T-helper 17 cell (primary cell): ENCODE measurements at places on chromosomes 5 and 9. TPM values are rescaled to one million over a fixed set of nuclear protein-coding genes. Genes with fewer than 3 reads are reported as not detected.
A peak's percentile ranks its signal among the peaks of the same experiment; 100 is the strongest.

- no peak overlapping the region for H3K4me3 ChIP-seq
- H3K36me3 ChIP-seq = no peaks in the 10 kb centered on the region
- H3K27me3 ChIP-seq = no peaks in the 10 kb centered on the region
- H3K27ac ChIP-seq = no peak overlapping the region
- no peak for DNase-seq
These were observed 296.9 kb downstream of the ADGRV1 start for GRCh38 chr5:90855296-90856010.

DNA sequence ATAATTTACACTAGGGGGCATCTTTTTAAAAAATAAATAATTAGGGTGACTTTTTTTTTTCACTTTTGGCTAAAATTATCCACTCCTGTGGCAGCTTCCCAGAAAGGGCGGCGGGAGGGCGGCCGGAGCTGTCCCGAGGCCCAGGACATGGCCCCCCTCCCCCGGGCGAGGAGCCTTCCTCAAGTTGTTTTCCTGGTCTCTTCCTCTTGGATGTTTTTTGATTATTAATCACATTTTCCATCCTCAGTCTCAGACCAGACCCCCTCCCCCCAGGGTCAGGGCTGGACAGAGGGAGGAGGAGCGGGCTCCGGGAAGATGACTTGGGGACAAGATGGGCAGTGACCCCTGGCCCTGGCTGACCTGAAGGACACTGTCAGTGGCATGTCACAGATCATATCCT, 4.7 kb upstream of the CNTFR start:
- peaks cover 66% of the 10 kb centered on the region for H3K27me3 ChIP-seq
- H3K27ac ChIP-seq = no peak overlapping the region
- DNase-seq = no peak

DNA sequence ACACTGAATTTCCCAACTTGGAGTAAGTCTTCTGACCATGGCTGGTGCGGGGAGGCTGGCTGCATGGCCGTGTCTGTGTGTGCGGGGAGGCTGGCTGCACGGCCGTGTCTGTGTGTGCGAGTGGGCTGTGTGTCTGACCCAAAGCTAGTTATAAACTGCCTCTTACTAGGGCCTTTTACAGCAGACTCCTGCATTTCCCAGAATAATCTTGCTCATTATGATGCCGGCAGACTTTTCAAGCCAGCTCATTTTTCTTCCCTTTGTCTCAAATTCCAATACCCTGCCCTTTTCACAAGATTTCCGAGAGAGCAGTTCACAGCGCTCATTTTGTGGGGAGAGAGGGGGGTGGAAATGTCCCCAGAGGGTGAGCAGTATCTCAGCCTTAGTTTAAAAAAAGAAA, 470.7 kb upstream of the BRINP1 start:
- H3K4me1 ChIP-seq = no peaks in the 10 kb centered on the region
- no peak for DNase-seq
- no peak overlapping the region for H3K27ac ChIP-seq

DNA sequence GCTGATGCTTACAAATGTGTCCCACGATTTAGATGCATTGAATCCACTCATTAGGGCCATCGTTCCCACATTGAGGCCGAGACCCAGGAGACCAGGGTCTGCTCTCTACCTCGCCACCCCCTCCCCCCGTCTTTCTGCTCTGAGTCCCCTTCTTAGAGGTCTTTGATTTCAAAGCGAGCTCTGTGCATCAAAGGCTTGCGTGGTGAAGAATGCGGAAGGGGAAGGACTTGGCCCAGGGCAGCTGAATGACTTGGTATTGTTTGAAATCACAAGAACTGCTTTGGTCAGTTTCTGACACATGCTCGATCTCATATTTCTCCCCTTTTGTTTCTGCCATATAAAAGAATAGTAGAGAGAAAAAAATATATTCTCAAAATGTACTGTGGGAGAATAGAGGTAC, 78.3 kb upstream of the IRX1 start:
- H3K4me1 ChIP-seq = no peaks in the 10 kb centered on the region
- no peak overlapping the region for H3K4me3 ChIP-seq
- no peaks in the 10 kb centered on the region for H3K36me3 ChIP-seq
- no peak overlapping the region for H3K27ac ChIP-seq
- no peaks in the 10 kb centered on the region for H3K27me3 ChIP-seq

GRCh38 chr5:10289353-10289752, 18.3 kb downstream of the CMBL start:
- H3K4me1 ChIP-seq = peaks cover 3% of the 10 kb centered on the region
- no peak for DNase-seq
- H3K27me3 ChIP-seq = peaks cover 16% of the 10 kb centered on the region
- H3K4me3 ChIP-seq = no peak overlapping the region
- H3K36me3 ChIP-seq = peaks cover 3% of the 10 kb centered on the region

GRCh38 chr9:112006361-112007020, 109.9 kb downstream of the UGCG start:
- H3K4me3 ChIP-seq = no peak overlapping the region
- peaks cover 34% of the 10 kb centered on the region for H3K4me1 ChIP-seq
- H3K27me3 ChIP-seq = no peaks in the 10 kb centered on the region
- H3K36me3 ChIP-seq = no peaks in the 10 kb centered on the region
- DNase-seq = no peak
- H3K27ac ChIP-seq = no peak overlapping the region

DNA sequence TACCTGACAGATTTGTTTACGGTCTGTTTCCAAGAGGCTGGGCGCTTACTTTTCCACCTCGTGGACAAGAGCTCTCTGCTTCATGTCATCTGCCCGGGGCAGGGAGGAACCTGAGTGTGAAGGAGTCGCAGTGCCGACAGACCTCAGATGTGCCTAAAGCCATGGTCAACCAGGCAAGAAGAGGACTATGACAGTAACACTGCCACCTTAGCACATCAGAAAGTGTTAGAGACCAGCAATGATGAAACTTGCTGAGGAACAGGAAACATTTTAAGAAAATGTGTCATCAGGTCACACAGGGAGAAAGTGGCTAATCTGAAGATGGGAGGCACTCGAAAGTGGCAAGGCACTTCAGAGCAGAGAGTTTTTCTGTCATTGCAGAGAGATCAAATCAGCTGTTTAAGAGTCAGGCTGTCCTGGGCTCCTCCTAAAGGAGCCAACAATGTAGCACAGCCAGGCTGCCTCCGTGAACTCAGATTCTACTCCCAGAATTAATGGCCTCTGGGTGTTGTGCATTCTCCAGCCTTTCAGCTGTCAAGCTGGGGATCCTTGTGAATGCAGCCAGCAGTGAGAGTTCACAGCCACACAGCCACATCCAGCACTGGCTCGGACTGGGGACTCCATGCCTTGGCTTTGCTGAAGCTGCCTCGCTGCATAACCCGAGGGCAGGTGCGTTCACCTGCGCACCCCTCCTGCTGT, 94.6 kb downstream of the RAPGEF1 start:
- peak overlapping the region; percentile 94 for H3K27ac ChIP-seq
- no peaks in the 10 kb centered on the region for H3K36me3 ChIP-seq
- H3K27me3 ChIP-seq = no peaks in the 10 kb centered on the region
- H3K4me3 ChIP-seq = no peak overlapping the region
- DNase-seq = no peak

GRCh38 chr9:27800692-27801370, 227.6 kb upstream of the C9orf72 start:
- H3K4me3 ChIP-seq = no peak overlapping the region
- DNase-seq = no peak
- H3K27me3 ChIP-seq = no peaks in the 10 kb centered on the region
- no peaks in the 10 kb centered on the region for H3K4me1 ChIP-seq

GRCh38 chr9:32957358-32957757, 44.1 kb downstream of the APTX start:
- peaks cover 11% of the 10 kb centered on the region for H3K36me3 ChIP-seq
- no peak overlapping the region for H3K27ac ChIP-seq
- no peak overlapping the region for H3K4me3 ChIP-seq

DNA sequence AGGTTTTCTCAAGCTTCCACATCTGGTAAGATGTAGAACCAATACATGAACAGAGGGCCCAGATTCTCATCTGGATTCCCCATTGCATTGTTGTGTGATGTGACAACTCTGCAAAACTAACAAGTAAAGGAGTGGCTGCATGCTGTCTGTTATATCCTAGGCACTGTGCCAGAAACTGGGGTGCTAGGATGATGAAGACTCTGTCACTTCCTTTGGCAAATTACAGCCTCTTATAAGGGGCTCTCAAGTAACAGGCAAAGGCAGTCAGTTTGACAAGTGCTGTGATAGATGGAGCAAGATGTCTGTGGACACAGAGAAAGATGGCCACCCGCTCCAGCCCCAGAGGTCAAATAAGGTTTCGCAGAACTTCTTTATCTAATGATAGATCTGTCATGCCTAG, 115.7 kb downstream of the PAPPA start:
- H3K27me3 ChIP-seq = peaks cover 5% of the 10 kb centered on the region
- H3K4me1 ChIP-seq = no peaks in the 10 kb centered on the region
- no peak overlapping the region for H3K4me3 ChIP-seq
- H3K27ac ChIP-seq = no peak overlapping the region
- DNase-seq = no peak
- no peaks in the 10 kb centered on the region for H3K36me3 ChIP-seq

GRCh38 chr5:81626524-81626923, 124.4 kb downstream of the SSBP2 start:
- H3K27ac ChIP-seq = no peak overlapping the region
- no peak for DNase-seq
- no peaks in the 10 kb centered on the region for H3K27me3 ChIP-seq
- no peak overlapping the region for H3K4me3 ChIP-seq
- peaks cover 8% of the 10 kb centered on the region for H3K4me1 ChIP-seq

DNA sequence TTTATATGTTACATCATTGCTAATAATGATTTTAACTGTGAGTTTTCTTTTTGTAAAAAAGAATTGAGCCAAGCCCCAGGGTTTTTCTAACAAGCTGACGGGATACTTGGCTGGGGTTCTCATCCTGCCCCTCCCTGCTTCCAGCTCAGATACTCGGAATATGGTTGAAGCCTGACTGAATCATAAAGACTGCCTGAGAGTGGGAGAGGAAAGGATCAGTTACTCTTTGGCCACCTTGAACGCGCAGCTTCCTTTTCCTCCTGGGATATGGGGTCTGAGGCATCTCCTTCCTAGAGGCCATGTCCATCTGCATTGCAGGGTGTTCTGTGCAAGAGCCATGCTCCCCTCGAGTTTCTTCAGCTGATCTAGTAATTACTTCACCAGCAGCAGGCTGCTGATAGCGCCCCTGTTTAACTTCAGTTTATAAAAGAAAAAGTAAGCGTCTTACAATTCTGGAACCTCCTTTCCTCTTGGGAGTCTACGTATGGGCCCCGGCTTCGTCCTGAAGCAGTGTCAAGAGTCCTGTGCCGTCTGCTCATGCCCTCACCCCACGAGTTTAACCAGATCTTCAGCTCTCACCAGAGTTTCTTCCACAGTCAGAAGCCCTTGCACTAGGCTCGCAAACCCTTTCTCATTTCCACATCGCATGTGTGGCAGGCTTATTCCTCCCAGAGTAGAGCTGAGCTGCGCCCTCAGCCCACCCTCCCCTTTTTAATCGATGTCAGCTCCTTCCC, 130.0 kb downstream of the MVB12B start:
- no peaks in the 10 kb centered on the region for H3K36me3 ChIP-seq
- H3K27ac ChIP-seq = no peak overlapping the region
- no peak overlapping the region for H3K4me3 ChIP-seq
- H3K27me3 ChIP-seq = no peaks in the 10 kb centered on the region

DNA sequence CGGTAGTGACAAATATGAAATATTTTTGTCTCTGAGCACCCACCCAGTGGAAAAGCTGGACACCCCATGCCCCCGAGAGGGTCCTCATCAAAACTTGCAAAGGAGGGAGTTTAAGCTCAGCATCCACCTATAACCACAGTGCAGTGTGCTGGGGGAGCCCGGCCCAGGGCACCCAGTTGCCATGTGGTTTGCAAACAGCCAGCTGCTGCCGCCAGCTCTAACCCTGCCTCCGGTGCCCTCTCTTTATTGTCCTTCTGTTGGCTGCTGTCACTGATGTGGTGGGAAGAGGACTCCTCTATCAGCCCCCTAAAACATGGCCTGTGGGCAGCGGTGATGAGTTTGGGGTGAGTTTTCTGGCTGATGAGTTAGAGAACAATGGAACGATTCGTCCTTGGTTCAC, 160.9 kb upstream of the MVB12B start:
- H3K4me3 ChIP-seq = no peak overlapping the region
- H3K4me1 ChIP-seq = no peaks in the 10 kb centered on the region
- H3K27ac ChIP-seq = no peak overlapping the region
- H3K36me3 ChIP-seq = no peaks in the 10 kb centered on the region
- H3K27me3 ChIP-seq = peaks cover 58% of the 10 kb centered on the region
- DNase-seq = no peak

- H3K27me3 ChIP-seq = peaks cover 68% of the 10 kb centered on the region
- no peaks in the 10 kb centered on the region for H3K36me3 ChIP-seq
- DNase-seq = no peak
- no peak overlapping the region for H3K4me3 ChIP-seq
- H3K4me1 ChIP-seq = peaks cover 2% of the 10 kb centered on the region
These were observed 182.0 kb upstream of the WWC1 start for GRCh38 chr5:168109441-168109840.

GRCh38 chr9:37936965-37937364, 33.0 kb upstream of the SLC25A51 start:
- H3K27me3 ChIP-seq = no peaks in the 10 kb centered on the region
- H3K36me3 ChIP-seq = no peaks in the 10 kb centered on the region
- peaks cover 3% of the 10 kb centered on the region for H3K4me1 ChIP-seq
- no peak for DNase-seq
- no peak overlapping the region for H3K4me3 ChIP-seq

The KCTD16 gene
- total RNA-seq = not detected

The CCDC183 gene
- total RNA-seq = 1.8 TPM

The PLAC8L1 gene
- total RNA-seq = not detected

The KLF9 gene
- total RNA-seq = 82.7 TPM

The IL5 gene
- total RNA-seq = not detected

The FYB1 gene
- total RNA-seq = 517 TPM

The SLC30A5 gene
- total RNA-seq = 17.7 TPM

The TMEM203 gene
- 21.4 TPM for total RNA-seq

The SH2D3C gene
- total RNA-seq = 15.9 TPM
